ENCODE measurements at places on chromosomes 3 and 15.

DNA sequence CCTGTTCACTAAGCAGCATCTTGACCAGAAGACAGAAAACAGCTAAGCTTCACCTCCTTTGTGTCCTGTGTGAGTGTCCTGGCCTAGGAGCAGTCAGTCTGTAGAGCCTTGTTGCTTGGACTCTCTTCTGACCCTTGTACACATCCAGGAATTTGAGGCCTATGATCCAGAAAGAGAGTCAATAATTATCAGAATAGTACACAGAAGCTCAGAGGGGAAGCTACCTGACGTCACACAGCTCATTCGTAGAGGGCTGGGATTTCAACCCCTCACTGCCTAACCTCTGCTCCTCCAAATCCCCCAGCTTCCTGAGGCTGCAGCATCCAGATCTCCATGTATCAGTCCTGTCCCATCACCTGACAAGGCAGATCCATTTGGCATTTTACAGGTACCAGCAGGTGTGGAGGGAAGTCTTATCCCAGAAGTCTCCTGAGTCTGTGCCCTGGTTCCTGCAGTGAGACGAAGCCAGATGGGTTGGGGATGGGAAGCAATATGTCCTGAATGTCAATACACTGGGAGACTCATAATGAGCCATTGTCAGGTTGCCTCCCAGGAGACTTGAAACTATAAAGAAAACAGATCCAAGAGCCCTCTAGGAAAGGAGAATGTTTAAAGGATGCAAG, 203.1 kb downstream of the MINAR1 start:
- DNase-seq = no peak

GRCh38 chr3:115330430-115330829, 183.3 kb upstream of the ZBTB20 start:
- DNase-seq = no peak

GRCh38 chr15:91950631-91951329, 97.3 kb downstream of the SLCO3A1 start:
- DNase-seq = no peak

DNA sequence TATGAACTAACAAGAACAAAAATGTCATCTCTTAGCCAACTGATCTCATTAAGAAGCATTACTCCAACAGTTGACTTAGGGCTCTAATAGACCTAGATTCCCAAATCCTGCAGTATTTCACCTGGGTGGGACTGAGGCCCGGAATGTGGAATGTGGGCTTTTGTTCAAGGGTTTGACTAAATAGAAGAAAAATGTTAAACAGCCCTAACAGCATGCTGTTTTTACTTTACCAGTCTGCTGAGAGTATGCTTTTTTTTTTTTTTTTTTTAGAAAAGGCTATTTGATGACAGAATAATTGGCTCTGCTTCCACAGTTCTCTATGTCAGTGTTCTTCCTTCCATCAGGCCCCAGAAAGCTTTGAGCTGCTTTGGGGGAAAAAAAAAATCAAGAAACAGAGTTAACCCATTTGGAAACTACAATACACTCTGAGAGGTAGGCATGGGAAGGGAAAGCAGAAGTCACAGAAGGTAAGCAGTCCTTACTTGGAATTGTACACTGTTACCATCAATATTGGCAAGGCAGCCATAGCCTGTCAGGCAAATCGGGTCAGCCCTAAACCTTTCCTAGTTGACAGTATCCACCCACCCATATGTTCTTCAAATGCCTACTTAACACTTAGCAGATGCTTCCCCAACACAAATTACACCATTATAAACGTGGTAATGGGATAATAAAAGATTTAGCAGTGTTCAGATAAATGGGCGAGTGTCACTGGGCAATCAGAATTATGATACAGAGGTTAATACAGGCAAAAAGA, 224.2 kb downstream of the CNTN3 start:
- no peak for DNase-seq

DNA sequence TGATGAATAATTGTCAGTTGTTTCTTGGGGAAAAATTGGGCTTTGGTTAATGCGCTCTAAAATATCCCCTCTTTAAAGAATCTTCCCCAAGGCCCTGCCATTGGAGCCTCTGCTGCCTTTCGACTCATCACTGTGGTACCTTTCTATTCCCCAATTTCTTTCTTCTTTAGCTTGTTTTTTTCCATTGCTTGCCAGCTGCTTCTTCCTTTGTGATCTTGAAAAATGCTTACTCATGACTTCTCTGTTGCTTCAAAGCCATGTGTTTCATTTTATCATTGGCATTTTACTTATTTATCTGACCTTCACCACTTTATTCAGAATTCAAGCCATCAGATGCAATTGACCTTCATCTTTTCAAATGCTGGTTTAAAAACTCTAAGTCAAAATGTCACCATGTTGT, 84.4 kb downstream of the SV2B start:
- DNase-seq = no peak

DNA sequence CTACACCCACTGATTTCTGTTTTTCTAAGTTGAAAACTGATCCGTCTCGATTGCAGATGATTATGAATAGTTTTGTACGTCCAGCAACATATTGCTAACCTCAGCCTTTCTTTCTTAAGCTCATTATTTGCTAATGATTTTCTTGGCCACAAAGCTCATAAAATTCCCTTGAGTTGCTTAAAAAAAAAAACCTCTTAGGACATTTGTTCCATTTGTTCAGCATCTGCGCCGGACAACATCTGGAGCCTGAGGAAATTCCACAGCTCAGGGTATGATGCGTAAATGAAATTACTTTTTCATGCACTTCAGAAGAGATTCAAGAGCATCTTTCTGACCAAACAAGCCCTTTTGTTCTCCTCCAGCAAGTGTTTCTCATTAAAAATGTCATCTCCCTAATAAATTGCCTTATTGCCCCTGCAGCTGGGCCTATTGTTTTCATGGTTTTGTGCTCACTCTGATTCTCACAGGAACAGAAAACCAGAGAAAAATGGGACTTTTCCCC, 249.1 kb upstream of the MCTP2 start:
- DNase-seq = no peak

DNA sequence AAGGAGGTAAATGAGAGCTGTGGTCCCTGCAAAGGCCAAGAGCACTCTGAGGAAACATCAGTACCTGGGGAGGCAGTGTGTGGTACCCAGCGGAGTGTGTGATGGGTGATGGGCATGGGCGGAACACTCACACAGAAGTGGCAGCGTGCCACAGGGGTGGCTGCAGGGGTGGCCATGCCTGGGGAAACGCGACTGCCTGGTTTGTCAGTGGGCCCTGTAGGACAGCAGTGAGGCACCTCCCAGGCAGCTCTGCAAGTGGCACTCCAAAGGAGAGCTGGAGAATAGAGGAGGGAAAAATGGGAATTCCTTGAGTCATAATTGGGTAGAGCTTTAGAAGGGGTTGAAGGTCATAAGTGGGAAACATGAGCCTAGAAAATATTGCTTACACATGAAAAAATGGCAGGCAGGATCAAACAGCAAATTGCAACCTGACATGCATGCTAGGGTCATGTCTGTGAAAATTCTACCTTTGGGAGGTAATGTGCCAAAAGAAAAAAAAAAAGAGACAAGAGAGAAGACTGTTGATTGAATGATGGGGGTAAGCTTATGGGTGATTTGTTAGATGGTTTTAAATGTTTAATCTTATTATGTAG, 138.4 kb downstream of the RPLP1 start:
- no peak for DNase-seq

- no peak for DNase-seq
Measured at GRCh38 chr15:73318463-73319351, 50.1 kb downstream of the HCN4 start.

DNA sequence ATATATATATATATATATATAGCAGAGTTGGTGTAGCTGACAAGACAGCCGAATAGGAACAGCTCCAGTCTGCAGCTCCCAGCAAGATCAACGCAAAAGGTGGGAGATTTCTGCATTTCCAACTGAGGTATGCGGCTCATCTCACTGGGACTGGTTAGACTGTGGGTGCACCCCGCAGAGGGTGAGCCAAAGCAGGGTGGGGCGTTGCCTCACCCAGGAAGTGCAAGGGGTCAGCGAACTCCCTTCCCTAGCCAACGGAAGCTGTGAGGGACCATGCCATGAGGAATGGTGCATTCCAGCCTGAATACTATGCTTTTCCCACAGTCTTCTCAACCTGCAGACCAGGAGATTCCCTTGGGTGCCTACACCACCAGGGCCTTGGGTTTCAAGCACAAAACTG, 81.7 kb upstream of the ST3GAL6 start:
- no peak for DNase-seq

DNA sequence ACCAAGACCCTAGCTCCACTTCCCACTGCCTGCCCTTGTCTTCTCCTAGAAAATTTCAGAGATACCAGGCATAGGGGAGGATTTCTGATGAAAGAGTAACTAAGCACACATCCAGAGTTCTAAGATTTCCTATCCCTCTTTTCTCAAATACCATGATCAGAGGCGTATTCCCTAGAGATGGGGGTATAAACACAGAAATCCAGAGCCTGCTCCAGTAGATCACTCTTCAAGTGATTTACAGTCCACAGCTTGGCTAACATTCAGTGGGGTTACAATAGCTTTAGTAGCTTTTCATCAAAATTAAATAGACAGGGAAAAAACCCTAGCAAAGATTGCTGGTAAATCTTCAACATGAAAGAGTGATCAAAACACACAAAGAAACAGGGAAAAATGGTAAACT, 800.7 kb upstream of the GRM7 start:
- DNase-seq = no peak

DNA sequence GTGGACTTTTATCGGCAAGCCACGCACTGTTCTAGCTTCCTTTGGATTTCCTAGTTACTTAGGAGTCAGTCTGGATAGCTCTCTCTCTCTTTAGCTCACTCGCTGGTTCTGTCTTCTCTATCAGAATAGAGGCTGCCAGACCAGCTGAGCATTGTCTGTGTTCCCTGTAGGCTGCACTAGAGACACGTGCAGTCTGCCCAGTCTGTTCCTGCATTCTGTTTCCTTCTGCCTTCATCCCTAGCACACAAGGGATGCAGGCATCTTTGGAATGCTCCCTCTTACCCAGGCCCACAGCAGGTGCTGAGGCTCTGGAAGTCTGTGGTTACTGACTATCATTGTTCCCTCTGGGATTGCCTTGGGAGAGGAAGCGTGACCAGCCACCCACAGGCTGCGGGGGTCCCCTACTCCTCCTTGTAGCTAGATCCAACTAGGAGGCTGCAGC, 322.8 kb downstream of the ZNF621 start:
- DNase-seq = no peak

DNA sequence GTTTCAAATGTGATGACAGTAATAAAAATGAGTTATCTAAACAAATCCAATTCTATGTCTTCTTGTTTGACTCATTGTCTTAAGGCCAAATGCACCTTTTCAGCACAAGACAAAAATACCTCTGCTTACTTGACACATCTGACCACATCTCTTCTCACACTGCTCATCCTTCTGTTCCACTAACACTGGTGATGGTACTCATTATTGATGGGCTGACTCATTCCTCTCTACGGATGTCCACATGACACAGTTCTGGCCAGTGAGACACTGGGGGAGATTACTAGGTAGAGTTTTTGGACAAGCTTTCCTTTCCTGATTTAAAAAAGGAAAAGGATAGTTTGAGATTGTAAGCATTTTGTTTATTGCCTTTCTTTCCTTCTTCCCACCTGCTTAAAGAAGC, 410.6 kb upstream of the THRB start:
- DNase-seq = no peak

DNA sequence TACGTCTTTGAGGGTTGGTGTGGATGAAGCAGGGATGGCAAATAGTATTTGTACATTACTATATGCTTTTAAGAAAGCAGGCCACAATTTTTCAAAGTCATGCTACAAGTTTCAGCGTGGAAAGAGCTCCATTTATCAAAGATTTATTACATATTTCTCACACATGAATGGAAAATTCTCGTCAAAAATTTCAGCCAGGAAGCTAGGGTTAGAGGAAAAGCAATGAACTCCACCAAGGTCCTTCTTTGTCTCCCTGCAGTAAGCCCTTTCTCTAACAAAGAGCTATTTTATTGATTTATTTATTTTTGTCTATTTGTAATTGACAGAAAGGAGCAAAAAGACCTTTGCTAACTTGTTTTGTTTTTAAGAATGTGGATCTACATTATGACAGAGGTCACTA, 7.5 kb upstream of the ZBTB20 start:
- no peak for DNase-seq

All from NCI-H1436 treated with DMSO at 0.1 percent for 48 hours (cell line).